ENCODE measurements at places on chromosomes 4 and X.

GRCh38 chrX:3443184-3443583 lies 96.7 kb upstream of the MXRA5 start:
- no peak for DNase-seq

DNA sequence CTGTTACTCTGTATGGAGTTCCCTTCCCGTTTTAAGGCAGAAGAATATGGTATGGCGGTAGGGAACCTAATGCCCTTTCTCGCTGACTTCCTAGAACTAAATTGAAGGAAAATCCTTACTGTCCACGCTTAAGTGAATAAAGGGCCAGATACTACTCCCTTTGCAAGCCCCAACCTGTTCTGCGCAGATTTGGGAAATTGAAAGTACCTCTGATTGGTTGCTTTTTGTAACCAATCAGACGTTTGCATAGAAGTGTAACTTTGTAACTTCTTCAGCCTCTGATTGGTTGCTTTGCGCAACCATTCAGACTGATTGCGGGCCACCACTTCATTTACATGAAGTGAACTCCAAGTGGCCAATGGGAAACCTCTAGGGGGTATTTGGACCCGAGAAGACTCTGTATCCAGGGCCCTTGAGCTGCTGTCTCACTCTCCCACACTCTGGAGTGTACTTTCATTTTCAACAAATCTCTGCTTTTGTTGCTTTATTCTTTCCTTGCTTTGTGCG lies 1.2 kb upstream of the TMEM33 start:
- no peak for DNase-seq

DNA sequence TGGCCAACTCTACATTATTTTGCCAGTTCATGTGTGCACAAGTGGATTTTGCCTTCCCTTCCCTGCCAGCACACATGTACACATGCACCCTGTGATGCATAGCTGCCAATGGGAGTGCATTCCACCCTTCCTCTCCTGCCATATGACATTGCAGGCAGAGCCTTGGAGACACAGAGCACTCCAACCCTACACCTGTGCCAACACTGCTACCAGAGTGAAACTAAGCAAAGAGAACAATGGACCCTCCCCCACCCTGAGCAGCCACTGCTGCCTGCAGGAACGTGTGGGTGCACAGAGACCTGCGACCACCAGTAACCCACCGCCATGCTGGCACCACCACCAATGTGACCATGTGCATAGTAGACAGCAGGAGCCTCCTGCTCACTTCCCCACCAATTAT lies 78.4 kb downstream of the ITM2A start:
- no peak for DNase-seq

DNA sequence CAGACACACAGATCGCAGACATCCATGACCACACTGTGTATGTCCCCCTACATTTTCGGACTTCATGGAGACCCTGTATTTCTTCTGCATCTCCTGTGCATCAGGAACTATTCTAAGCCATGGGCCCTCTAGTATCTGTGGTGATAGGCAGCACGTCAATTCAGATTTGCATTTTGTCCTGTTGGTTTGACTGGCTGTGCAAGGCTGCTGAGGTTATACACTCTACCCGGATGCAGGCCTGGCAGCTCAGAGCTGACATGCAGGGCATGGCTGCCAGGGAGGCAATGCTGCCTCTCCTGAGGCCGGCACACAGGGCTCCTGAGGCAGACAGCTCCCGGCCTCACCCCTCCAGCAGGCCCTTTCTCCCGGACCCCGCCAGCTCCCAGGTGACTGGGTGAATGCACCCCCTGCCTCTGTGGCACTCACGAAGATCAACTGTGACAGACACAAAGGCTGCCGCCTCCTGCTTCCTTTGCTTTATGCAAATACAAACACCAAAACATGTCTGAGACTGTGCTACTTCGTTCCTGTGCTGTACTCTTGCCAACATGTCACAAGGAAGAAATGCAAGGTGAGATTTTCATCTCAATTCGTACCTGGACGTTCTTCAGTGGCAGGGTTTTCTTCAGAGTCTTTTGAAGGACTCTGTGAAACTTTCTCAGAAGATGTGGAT lies 51.0 kb downstream of the NSG1 start:
- DNase-seq: no peak

GRCh38 chr4:151331276-151332042 lies 6.1 kb upstream of the SH3D19 start:
- no peak for DNase-seq
